Stimulated activated CD4-positive, alpha-beta T cell treated with anti-CD3 and anti-CD28 coated beads, TNF-alpha, amount 100 ng/mL, for 4 hours (primary cell): ENCODE measurements at places on chromosomes 2 and 18.

GRCh38 chr2:219695145-219695709 is 67.8 kb downstream of the SLC4A3 start:
- DNase-seq: no peak

- DNase-seq: no peak
Observed at GRCh38 chr2:204312105-204312504, 233.2 kb upstream of the PARD3B start.

DNA sequence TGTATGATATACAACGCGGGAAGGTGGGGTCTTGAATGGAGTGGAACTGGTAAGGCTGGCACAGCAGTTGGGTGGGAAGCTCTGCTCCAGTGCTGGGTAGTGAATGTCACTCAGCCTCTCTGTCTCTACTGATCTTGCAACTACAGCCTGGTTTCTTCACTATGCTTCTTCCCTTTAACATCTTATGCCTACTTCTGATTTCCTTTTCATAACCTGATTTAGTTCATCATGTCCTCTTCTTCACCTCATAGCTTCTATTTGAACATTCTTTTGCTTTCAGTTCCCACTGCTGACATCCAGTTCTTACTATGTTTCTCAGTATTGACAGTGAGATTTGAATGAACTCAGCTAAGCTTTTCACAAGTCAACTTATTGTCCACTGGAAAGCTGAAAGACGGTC is 286.2 kb downstream of the ARL6IP6 start:
- DNase-seq: no peak

GRCh38 chr18:21191596-21192307 is 50.3 kb upstream of the GREB1L start:
- no peak for DNase-seq

DNA sequence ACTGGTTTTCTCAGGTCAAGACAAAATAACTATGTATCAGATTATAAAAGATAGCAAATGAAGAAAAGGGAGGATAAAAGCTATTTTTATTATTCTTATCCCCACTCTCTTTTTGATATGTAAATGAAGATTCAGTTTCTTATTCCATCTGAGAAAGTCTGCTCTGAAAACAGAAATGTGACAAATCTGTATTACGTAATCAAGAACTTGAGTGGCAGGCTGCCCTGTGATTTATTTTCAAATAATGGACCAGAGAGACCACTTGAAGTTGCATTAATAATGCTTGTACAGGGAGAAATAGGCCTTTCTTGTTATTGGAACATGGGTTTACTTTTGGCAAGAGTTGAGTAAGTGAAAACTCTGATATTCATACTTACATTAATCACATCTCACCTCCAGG is 727.4 kb downstream of the DPP10 start:
- no peak for DNase-seq

- peak; percentile 83 for DNase-seq
Observed at GRCh38 chr2:219298759-219299371, 10.3 kb downstream of the PTPRN start.

DNA sequence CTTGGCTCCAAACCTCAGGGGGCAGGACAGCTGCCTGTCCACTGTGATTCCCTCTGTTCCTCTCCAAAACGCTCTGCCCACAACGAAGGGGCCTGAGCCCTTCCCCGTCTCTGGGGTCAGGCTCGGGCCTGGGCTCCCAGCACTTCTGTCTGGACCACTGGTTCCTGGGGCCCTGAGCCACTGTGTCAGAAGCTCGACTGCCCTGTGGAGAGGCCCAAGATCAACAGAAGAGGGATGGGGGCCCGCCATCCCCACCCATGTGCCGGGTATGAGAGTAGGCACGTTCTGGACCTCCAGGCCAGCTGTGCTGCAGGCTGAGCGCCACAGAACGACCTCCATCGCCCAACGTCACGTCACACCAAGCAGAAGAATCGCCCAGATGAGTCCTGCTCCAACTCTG is 119.9 kb upstream of the HS6ST1 start:
- no peak for DNase-seq

DNA sequence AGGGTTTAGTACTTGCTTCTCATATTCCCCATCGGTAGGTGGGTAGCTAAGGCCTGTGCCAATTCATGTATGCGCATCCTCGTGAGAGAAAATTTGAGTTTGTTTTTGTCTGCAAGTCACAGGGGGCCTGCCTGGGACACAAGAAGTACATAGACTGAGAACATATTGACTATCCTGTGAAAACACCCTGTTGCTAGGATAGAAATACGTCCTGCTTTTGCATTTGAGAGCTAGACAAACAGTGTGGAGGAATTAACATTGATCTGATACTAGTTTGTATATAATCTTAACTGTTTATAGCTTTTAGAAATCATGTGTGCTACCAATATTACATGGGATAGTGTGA is 10.9 kb downstream of the WDR7 start:
- DNase-seq: no peak

- no peak for DNase-seq
Observed at GRCh38 chr2:38323623-38324022, 53.5 kb downstream of the ATL2 start.

DNA sequence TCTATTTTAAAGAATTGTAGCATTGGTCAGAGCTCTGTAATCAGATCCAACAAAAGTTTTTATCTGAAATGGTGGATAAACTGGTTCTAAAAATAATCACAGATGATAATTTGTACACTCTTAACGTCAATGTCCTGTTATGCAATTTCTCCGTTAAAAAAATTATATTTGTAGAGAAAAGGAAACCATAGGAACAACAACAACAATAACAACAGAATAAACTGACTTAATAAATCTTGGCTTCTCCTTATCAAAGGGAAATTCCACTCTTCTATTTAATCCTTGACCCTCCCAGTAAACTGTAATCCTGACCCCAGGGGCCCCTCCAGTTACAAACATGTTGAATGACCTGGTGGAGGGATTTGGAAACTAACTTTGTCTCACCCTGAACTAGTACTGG is 78.6 kb upstream of the ZFP36L2 start:
- no peak for DNase-seq

DNA sequence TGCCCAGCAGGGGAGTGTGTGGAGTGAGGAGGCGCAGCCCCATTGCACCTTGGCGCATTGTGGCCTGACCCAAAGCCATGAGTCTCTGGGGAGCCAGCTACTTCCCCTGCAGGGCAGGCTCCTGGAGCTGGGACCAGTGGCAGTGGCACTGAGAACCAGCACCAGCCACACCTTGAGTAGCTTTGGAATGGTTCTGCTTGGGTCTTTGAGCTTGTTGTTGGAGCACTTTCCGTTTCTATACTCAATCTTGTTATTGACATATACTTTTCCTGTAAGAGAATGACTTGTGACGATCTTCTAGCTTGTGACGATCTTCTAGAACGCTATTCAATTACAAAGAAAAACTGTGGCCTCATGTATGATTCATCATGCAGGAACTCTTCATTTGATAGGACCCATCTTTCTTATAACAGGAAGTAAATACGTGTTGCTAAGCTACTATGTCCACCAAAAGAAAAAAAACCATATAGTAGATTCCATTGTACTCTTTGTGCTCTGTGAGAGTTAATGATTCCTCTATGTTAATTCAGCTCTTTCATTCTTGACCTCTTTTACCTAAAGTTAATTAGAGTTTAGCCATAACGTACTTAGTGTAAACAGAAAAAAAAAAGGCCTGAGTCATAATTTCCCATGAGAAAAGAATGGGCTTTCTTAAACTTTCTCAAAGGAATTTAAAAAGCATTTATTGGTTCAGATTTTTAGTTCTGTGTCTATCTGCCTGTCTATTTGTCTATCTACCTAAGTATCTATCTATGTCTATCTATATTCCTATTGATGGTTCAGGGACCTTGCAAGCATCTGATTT is 113.1 kb downstream of the GATA6 start:
- DNase-seq: no peak

GRCh38 chr2:59887366-59887765 is 666.1 kb downstream of the BCL11A start:
- no peak for DNase-seq

- DNase-seq: no peak
Observed at GRCh38 chr2:145503511-145503910, 983.6 kb upstream of the ZEB2 start.

- no peak for DNase-seq
Observed at GRCh38 chr2:210337159-210337558, 22.2 kb upstream of the MYL1 start.

- DNase-seq: no peak
Observed at GRCh38 chr18:48800876-48801727, 149.7 kb downstream of the SMAD7 start.

DNA sequence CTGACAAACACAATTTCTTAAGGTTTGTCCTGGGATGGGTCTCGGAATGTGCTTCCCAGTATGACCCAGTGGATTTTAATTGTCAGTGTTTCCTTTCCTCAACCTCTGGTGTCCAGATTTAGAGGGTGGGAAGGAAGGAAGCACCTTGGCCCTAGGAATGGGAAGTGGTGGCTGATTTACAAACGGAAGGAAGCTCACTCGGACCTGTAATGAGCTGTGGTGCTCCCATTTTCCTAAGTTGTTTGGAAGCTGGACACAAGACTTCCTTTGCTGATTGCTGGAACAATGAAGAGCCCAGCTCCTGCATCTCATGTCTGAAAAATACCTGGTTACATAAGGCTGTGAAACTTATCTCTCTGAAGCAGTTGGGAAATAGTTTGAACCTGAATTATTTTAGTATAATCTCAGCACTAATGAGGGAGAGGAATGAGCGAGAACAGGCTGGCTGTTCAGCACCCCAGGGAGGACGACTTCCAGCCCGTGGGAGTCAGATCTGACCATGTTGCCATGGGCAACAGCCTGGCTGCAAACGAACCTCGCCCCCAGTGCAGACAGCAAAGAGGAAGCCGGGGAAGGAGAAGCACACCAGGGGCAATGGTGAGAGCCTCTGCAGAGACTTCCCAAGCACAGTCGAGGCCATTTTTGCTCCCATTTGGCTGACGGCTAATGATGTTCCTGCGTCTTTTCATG is 74.4 kb upstream of the ASB18 start:
- no peak for DNase-seq

DNA sequence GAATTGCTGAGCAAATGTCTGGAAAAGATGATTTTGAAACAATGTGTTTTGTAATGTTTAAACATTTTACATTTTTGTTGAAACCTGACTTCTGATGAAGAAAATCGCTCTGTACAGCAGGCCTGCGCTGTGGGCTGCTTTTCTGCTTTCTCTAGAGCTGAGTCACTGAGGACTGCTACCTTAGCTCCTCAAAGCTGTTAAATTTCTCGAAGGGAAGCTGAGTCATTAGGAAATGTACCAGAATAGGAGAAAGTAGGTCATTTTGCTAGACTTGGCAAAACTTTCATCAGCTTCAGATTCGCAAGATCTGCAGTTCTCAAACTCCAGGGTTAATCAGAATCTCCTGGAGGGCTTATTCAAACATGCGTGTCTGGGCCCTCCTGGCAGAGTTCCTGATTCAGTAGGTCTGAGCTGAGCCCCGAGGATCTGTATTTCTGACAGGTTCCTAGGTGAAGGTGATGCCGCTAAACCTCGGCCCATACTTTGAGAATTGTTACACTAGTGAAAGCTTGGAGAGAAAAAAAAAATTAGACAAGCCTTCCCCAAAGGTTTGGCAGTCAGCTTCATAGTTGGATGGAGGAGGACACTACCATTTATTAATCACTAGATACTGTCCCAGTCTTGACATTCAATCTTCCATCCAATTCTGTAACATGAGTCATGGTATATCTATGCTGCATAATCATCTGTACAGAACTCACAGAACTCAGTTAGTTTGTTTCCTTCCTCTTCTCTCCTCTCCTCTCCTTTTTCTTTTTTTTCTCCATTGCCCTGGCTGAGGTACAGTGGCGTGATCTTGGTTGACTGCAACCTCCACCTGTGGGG is 297.6 kb downstream of the PARD3B start:
- no peak for DNase-seq

DNA sequence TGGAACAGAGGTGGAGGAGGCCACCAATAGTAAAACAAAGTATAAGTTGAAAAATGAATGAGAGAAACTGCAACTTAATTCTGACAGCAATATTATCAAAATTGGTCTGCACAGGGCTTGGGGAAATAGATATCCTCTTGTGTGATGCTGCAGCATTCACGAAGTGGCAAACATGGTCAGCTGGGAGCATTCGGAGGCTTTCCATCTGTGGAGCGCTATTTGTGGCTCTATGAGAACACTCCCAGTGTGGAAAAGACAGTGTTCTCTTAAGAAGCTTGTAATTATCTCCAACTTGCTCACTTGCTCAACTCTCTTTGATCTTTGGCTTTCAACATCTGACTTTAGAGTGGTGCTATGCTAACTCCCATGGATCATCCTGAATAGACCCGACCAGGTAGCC is 3.1 kb upstream of the FLACC1 start:
- no peak for DNase-seq

DNA sequence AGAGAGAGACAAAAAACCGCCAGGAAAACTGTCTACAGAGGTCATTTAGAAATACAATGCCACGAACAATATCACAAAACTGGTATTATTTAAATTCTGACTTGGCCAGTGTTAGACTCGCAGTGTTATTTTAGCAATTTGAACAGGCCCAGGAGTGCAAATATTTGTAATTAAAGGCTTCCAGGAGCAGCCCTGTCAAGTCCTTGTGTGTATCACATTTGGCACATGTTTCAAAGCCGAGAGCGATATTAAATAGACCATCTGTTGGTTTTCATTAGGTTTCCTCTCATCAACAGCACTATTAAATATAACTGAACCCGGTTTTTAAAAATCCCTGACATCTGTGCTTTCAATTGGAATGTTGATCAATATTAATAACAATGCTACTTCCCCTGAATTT is 656.9 kb downstream of the TSN start:
- DNase-seq: no peak

GRCh38 chr2:47354013-47354847 is 48.7 kb upstream of the MSH2 start:
- no peak for DNase-seq

DNA sequence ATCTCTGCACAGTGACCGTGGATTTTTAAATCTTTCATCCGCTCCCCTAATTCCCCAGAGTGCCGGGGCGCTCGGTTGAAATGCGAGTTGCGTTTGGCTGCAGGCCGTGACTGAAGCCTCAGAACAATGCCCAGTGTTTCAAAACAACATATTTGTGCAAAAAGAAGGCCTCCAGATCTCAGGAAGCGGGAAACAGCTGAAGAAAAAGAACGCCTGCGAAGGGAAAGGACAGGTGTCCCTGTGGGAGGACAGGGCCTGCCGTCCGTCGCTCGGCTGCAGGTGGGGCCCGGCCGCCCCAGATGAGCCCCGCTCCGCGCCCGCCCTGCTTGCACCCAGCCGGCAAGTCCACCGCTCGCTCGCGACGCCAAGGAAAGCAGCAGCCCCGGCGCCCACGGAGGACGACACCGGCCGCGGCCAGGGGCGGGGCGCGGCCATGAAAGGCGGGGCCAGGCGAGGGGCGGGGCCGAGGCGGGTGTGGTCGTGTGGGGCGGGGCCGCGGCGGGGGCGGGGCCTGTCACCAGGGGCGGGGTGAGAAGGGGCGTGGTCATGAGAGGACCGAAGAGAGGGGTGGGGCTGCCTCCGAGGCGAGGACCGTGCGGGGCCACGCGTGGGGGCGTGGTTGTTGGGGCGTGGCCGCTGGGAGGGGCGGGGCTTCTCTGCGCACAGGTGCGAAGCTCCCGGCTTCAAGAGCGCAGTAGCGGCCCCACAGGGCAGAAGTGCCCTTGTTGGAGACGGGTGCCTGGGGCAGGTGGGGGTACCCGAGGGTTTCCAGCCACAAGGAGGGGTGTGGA is 17.6 kb upstream of the BOK start:
- peak; percentile 13 for DNase-seq

GRCh38 chr2:54657664-54658083 is 65.8 kb upstream of the EML6 start:
- no peak for DNase-seq

- DNase-seq: no peak
Observed at GRCh38 chr2:222710736-222711135, 39.3 kb downstream of the MOGAT1 start.

GRCh38 chr2:144511937-144512336 is 8.0 kb downstream of the ZEB2 start:
- no peak for DNase-seq
